ENCODE measurements at places on chromosomes 4 and X.
A peak's percentile ranks its signal among the peaks of the same experiment; 100 is the strongest.

DNA sequence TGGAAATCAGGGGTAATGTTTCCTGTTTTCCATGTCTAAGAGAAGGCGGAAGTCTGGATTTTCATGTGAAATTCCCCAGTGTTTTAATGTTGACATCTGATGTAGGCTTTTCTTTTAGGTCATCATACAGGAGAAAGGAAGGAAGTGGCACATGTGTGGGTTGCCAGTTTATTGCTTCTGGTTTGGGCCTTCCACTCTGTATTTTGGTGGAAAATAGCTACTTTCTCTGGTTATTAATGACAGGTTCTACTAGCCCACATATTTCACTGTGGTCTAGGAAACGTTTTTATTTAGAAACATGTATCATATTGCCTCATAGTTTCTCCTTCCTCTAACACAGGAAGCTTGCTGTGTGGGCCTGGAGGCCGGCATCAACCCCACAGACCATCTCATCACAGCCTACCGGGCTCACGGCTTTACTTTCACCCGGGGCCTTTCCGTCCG lies 7.2 kb downstream of the PDHA1 start:
- DNase-seq, result peak; percentile 44

DNA sequence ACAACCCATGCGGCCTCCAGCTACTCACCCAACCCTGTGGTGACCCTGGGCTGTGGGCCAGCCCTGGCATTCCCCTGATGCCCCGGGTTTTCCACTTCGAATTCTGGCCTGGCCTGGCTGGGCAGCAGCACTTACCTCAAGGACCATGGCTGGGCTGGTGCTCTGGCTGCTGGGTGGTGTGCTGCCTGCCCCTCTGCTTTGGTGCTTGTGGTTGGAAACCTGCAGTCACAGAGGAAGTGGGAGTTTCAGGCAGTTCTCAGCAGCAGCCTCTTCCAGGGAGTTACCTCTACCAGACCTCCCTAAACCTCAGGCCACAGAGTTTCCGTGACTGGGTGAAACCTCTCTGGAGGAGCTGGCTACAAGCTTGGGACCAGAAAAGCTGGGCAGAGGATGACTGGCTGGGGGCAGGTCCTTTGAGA lies at the start of gene CXCR3:
Gene CXCR3 (minus strand): TSS at position 209 of the 419 bp plus-strand sequence. CDS start 62 bp downstream, at position 147.
- DNase-seq, result peak; percentile 93

DNA sequence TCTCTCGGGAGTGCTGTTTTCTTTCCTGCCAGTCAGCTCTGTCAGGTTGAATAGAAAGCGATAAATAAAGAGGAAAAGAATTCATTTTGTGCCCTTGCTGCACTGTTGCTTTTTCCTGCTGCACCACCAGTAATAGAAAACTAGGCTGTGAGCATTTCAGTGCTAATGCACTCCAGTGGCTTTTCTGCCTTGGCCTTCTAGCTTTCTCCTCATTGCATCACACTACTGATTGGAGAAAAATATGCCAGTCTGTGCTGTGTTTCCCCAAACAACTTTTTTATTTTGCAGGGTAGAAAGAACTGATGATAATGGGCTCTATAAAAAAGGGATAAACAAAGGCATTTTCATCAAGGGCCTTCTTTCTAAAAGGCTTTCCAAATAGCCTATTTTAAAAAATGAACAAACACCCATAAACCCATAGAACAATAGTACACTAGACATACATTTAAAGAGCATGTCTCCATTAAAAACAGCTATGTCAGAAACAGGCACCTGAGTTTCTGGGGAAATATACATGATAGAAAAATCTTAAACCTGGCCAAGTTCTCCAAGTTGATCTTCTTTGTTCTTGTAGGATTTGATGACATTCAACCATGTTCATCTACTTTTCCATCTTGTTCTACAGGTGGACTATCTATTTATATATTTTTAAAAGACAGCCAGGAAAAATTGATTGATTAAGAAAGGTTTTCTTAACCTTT lies 86.3 kb downstream of the GPRIN3 start:
- no peak for DNase-seq

DNA sequence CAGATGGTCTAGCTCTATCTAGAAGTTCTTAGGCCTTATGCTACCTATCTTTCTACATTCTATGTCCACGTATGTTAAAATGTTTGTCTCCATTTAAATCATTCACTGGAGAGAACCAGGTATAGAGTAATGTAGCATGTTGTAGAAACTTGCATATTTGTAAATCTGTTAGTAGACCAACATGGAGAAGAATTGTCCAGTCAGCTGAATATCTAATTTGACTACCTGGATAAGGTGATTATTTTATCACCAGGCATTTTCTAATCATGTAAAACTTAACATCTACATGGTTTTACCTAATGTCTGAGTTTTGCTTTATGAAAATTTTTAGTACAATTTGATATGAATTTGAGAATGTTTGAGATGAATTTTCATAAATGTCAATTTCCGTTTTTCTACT lies 19.5 kb downstream of the REST start:
- no peak for DNase-seq

- no peak for DNase-seq
Measured at GRCh38 chr4:101667348-101667747, 123.2 kb upstream of the BANK1 start.

GRCh38 chr4:169898095-169898494 lies 128.1 kb downstream of the MFAP3L start:
- DNase-seq, result no peak

- no peak for DNase-seq
Measured at GRCh38 chr4:98612318-98613250, 45.8 kb downstream of the TSPAN5 start.

DNA sequence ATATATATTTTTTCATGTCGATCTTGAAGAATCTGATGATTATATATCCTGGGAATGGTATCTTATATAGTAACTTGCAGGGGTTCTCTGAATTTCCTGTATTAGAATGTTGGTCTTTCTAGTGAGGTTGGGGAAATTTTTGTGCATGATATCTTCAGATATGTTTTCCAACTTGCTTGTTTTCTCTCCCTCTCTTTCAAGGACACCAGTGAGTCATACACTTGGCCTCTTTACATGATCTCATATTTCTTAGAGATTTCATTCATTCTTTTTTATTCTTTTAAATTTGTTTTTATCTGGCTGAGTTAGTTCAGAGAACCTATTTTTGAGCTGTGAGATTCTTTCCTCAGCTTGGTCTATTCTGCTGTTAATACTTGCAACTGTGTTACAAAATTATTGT lies 27.2 kb upstream of the C4orf17 start:
- no peak for DNase-seq

GRCh38 chr4:7390336-7390735 lies 44.4 kb downstream of the PSAPL1 start:
- DNase-seq, result no peak

GRCh38 chrX:130053236-130053635 lies 57.1 kb downstream of the ELF4 start:
- no peak for DNase-seq

DNA sequence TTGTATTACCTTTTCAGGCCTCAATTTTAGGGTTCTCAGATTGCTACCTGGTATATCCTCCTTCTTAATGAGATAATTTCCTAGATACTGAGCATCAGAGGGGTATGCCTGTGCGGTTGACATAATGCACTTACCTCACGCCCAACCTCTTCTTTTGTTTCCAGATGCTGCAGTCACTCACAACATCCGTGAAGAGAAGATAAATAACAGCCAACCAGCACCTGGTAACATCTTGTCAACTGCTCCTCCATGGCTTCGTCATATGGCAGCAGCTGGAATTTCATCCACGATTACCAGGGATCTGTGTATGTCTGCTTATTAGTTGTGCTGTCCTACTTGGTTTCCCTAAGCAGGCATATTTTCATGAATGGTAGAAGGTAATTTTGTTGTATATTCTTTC lies 16.7 kb downstream of the SAGE1 start:
- DNase-seq, result no peak

GRCh38 chr4:25378437-25378743 lies 1.3 kb downstream of the ANAPC4 start:
- DNase-seq, result peak; percentile 8

DNA sequence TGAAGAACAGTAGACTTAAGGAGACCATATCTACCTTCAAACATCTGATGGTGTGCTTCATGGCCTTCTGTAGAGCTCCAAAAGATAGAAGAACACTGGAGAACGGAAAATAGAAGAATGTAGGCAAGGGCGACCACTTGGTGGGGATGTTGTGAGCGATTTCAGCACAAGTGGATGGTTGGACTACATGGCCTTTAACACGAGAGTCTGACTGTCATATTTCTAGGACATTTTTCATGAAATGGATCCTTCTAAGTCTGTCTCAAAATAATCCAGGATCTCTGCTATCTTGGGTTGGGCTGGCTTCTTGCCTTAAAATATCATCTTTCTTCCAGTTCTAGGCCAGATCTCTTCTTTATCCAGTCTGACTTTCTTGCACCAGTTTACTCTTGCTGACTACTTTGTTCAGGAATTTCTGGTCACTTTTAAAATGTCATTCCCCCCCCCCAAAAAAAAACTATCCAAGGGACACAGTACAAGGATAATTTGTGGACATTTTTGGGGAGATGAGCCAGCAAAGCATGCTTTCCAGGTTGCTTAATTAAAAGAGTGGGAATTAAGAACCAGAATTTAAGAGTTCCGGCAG lies 1.2 kb upstream of the MID1IP1 start:
- no peak for DNase-seq

GRCh38 chr4:42678512-42678911 lies 21.6 kb upstream of the ATP8A1 start:
- DNase-seq, result no peak

GRCh38 chr4:82519776-82520175 lies 42.0 kb downstream of the TMEM150C start:
- DNase-seq, result no peak

GRCh38 chrX:65731684-65732289 lies 64.3 kb downstream of the MSN start:
- DNase-seq, result peak; percentile 78

DNA sequence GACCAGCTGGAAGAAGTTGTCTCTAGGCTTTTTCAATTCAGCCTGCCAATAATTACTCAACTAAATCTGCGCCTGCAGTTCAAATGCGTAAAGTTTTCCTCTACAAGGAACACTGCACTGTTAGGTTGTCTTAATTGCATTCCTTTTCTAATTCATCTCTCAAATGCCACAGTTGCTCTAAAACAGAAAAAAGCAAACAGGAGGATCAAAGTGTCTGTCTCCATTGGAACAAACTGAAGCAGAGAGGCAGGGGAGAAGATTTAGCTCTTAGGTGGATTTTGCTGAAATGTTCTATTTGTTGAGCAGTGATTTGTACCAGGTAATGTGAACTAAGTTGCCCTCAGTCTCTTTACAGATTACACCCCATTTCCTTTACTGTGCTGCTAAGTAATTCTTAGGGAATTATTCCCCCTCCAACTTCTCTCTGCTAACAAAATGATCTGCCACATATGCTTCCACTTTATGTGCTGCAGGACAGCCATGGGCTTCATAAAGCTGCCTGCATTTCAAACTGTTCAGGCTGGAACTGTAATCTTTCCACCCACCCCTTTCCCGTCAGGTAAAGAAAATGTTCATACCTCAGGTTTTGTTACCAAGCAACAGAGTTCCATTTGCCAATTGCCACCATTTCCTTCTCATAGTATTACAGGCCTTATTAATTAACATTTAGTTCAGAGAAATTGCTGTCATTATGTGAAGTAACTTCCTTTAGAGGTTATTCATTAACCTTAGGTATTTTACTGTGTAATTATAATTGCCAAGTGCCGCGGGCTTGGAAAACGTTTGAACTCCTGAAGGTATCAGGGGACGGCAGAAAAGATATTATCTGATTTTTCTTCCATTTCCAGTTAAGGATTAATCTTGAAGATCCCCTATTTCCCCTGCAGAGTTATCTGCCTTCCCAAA lies 149.3 kb downstream of the SPRY1 start:
- no peak for DNase-seq

- no peak for DNase-seq
Measured at GRCh38 chr4:46445710-46446314, 55.9 kb upstream of the GABRA2 start.

DNA sequence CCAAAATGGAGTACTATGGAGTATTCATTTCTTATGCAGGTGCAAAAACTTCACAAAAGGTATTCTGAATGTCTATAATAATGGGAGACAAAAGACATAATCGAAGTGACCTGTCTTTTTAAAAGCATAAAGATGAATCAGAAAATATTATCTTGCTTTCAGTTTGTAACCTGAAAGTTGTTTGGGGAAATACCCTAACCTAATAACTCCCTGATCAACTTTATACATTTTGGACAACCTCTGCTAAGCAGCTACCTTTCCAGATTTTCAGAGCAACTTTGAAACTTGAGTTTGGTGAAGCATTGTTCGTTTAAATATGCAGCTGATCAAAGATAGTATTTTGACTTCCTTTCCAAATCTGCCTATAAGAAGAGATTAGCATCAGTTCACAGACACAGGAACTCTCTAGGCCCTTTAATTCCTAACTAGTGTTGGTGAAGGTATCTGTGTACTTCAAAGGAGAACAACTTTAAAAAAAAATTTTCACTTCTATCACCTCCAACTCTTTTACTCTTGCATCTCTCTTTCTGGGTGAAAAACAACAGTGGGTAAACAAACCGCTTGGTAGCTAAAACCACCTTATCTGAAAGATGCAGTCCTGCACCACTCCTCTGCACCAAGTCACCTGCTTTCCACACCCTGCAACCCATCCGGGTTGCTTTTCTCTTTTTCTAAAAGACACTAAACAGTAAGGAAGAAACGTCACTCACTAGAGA lies 26.5 kb downstream of the CD40LG start:
- no peak for DNase-seq

GRCh38 chr4:139740121-139740520 lies 74.5 kb downstream of the MGST2 start:
- no peak for DNase-seq

DNA sequence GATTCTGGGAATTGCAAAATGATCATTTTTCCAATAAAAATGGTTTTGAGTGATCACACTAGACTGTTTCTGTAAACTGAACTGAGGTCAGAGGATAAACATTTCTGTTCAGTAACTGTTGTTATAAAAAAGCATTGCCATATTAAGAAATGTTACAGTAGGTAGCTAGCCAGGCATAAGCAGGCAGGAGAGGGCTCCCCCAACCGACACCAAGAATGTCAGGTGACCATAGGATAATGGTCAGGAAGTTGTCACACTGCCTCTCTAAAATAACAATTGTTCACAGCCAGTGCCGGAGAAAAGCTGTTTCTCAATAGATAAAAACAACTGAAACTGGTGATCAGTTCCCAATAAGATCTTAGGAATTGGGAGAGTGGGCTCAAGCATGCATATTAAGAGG lies 306.2 kb upstream of the SLIT2 start:
- DNase-seq, result no peak

DNA sequence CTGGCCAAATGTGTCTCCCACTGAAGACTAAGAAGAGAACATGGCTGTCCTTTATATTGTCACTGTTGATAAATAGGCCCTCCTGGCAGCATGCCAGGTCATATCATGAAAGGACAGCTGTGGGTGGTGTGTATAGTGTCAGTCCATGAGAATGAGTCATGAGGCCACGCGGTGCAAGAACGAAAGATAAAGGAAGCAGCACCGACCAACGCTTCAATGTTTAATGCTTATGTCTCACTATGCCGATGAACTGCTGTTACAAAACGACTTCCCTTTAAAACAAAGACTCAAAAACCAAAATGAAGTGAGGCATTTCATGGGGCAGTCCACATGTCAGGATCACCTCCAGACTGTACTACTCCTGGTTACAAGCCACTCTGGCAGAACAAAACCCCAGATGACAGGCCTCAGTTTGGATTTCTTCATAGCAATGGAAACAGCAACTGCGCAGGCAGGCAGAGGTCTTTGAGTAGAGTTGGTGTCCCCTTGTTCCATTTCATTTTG lies 5.2 kb upstream of the TCEANC start:
- DNase-seq, result peak; percentile 80

Measured in activated CD4-positive, alpha-beta T cell treated with anti-CD3 and anti-CD28 coated beads, Interleukin-10, Interleukin-2, amounts not matched to agents 100 ng/mL and 50 ng/mL, durations not matched to agents 16 hours and 8 hours (primary cell).